ENCODE measurements at places on chromosomes 2 and 18.

DNA sequence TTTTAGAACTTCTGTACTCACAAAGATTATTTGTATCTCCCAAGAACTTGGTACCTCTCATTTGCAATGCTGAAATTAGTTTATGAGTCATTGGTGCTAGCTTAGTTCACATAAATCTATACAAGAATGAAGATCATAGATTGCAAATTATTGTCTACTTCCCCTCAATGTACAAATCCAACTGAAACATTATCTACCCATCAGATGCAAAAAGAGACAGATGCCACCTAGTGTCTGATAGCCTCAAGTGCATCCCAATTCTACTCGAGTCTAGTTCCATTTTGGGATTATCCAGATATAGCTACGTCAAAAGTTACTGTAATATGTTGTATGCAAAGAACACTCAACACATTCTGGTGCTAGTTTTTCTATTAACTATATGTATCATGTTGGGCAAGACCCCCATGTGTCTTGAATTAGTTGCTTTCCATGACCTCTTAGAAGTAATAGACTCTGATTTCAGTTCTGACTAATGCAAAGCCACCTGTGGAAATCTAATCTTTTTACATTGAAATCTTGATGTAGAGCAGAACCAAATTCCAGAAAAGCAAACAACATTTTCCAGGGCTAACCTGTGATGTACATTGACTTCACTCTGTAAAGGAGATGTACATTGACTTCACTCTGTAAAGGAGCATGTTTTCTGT is 210.0 kb downstream of the RBM43 start:
- DNase-seq = peak; percentile 37

- no peak for DNase-seq
These were observed 1.4 kb downstream of the COL3A1 start for GRCh38 chr2:188975497-188976102.

GRCh38 chr2:221473451-221473850 is 98.7 kb downstream of the EPHA4 start:
- no peak for DNase-seq

- DNase-seq = no peak
These were observed 820.6 kb upstream of the PIK3C3 start for GRCh38 chr18:41134426-41134825.

- no peak for DNase-seq
These were observed 238.5 kb upstream of the FBXO11 start for GRCh38 chr2:48144777-48145176.

DNA sequence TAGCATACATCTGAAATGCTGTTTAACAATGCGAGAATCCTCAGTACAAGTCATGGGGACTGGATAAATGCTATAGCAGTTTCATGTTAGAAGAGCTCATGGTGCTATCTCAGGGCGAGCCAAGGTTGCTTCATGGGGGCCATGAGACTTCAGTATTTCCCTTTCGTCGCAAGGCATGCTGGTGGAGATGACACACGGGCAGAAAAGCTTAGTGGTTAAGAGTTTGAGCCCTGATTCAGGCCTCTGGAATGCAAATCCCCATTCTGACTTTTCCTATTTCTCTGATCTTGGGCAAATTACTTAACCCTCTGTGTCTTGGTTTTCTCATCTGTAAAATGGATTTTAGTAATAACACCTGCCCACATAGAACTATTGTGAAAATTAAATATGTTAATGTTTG is 57.4 kb upstream of the EPHA4 start:
- peak; percentile 12 for DNase-seq

DNA sequence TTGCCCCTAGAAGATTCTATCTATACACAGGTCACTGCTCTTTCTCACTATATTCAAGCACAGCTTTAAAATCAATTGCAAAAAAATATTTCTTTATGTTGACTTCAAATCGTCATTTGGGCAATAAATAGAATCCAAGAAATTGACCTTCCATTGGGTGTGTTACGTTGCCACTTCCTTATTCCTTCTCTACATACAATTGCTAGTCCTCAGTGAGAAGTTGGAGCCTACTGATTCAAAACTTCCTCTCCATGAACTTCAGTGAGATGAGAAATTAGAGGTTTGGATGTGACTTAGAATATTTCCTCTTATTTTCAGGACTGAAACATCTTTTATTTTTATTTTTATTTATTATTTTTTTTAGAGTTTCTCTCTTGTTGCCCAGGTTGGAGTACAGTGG is 40.3 kb downstream of the PMAIP1 start:
- no peak for DNase-seq

GRCh38 chr2:160010361-160011145 is 51.9 kb downstream of the PLA2R1 start:
- DNase-seq = no peak

DNA sequence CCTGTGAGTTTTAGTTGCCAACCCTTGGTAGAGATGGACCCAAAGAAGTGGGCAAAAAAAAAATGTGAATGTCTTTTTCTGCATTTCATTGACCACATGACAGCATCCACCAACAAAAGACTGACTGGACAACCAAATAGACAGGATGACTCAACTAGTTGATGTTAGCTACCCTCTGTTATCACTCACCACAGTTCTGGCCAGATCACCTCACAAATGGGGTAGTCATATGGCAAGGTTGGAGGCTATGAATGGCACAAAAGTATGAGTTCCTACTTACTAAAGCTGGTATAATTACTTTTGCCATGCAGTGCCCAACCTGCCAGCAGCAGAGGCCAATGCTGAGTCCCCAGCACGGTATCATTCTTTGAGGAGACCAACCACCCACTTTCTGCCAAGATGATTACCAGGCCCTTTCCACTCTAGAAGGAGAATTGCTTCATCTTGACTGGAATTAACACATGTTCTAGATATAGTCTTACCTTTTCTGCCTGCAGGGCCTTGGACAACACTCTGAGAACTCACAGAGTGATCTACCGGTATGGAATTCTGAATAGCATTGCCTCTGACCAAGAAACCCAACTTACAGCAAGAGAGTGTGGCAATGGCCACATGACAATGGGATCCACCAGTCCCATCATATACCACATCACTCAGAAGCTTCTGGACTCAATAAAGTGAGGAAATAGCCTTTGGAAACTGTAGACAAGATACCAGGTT is 20.1 kb upstream of the TCF7L1 start:
- no peak for DNase-seq

Measured in Caki2 (cell line).